ENCODE measurements at places on chromosomes 11 and 22. TPM values are rescaled to one million over a fixed set of nuclear protein-coding genes. Genes with fewer than 3 reads are reported as not detected.

The TTC28 gene
- 2.4 TPM for total RNA-seq

The EIF3F gene
- total RNA-seq = 214 TPM

The OR6T1 gene
- total RNA-seq = not detected

The OR1S2 gene
- not detected for total RNA-seq

The A4GALT gene
- not detected for total RNA-seq

The SCN4B gene
- total RNA-seq = 0.08 TPM

The RBM7 gene
- 38.8 TPM for total RNA-seq

The CCDC87 gene
- total RNA-seq = 0.29 TPM

The OR2AT4 gene
- total RNA-seq = not detected

The NPAS4 gene
- not detected for total RNA-seq

The OR52I2 gene
- not detected for total RNA-seq

The TTC36 gene
- 0.59 TPM for total RNA-seq

The OR2AG2 gene
- 0.47 TPM for total RNA-seq

The CDCA5 gene
- total RNA-seq = 91.8 TPM

The DDTL gene
- total RNA-seq = 4.7 TPM

The RBFOX2 gene
- 3.8 TPM for total RNA-seq

The PHOX2A gene
- not detected for total RNA-seq

The PGAP2 gene
- total RNA-seq = 30.1 TPM

The SCARF2 gene
- total RNA-seq = 0.24 TPM

Measured in activated T-helper 1 cell treated with anti-CD3 and anti-CD28 coated beads, Interleukin-12 subunit alpha, Interleukin-12 subunit beta, Interleukin-2, Interleukin-4 antibody, amounts not matched to agents 30 ng/mL and 10 ng/mL and 1 ng/mL, durations not matched to agents 14 hours and 24 hours and 36 hours (primary cell).